CD4-positive, CD25-positive, alpha-beta regulatory T cell (primary cell): ENCODE measurements at places on chromosomes 6 and 20.

- DNase-seq, result no peak
These were observed 233.4 kb upstream of the ID4 start for GRCh38 chr6:19603721-19604120.

DNA sequence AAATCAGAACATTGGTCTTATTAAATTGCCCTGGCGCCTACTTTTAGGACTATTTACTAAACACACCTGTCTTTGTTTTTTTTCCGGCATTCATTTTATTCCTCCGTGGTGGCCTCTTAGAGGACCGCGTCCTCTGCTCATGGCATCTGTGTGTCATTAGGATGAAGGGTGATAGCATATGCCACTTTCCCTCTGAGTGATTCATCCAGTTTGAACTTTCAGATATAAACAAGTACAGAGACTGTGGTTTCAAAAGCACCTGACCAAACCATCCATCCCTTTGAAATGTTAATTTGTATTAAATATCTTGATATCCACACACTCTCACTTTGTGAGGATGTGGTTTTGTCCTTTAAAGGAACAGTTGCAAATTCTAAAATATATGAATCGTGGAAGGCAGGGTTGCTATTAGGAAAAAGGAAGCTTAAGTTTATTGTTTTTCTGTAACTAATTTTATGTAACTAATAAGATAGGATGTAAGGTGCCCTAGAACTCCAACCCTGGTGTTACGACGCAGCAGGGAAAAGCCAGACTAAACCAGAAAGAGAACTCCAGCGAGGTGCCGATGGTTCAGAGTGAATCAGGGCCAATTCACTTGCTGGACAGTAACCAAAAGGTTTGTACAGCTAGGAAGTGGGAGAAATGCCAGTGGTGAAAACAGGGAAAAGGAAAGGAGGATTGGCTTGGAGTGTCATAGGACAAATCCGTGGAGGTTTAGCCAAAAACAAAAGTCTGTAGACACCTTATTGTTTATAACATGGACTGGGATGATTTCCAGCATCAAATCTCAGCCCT, 98.7 kb downstream of the SHLD1 start:
- peak; percentile 25 for DNase-seq

DNA sequence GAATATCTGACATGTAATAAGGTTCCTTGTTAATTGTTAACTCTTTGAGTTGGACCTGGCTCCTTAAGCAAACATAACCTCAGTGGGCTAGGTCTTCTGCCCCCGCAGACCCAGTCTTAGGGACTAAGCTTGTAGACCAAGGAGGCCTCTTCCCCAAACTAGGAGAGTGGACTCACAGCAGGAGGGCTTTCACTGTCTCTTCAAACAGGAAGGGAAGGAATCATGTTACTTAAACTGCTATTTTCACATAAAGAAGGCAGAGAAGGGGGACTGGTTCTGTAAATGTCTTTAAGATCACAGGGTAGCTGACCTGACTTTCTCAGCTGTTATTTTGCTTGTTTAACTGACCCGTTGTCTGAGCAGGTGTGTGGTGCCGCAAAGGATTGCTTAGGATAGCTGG, 34.9 kb upstream of the PRDM1 start:
- DNase-seq, result no peak

DNA sequence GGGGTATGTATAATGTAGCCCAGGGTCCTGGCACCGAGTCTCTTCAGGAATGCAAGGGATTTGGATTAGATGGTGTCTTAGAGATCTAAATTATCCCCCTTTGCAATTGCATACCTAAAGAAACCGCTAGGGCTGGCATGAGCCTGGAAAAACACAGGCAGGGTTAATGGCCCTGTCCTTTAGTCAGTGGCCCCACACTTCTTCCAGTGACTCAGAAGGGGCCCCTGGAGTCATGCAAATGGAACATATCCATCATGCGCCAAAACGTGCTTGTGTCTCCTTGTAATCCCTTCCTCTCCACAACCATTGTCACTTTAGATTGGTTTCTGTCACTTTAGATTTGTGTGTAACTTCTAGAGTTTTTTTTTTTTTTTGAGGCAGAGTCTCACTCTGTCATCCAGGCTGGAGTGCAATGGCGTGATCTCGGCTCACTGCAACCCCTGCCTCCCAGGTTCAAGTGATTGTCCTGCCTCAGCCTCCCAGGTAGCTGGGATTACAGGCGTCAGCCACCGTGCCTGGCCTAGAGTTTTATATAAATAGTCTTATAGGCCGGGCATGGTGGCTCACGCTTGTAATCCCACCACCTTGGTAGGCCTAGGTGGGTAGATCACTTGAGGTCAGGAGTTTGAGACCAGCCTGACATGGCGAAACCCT, 8.7 kb upstream of the MYBL2 start:
- no peak for DNase-seq

DNA sequence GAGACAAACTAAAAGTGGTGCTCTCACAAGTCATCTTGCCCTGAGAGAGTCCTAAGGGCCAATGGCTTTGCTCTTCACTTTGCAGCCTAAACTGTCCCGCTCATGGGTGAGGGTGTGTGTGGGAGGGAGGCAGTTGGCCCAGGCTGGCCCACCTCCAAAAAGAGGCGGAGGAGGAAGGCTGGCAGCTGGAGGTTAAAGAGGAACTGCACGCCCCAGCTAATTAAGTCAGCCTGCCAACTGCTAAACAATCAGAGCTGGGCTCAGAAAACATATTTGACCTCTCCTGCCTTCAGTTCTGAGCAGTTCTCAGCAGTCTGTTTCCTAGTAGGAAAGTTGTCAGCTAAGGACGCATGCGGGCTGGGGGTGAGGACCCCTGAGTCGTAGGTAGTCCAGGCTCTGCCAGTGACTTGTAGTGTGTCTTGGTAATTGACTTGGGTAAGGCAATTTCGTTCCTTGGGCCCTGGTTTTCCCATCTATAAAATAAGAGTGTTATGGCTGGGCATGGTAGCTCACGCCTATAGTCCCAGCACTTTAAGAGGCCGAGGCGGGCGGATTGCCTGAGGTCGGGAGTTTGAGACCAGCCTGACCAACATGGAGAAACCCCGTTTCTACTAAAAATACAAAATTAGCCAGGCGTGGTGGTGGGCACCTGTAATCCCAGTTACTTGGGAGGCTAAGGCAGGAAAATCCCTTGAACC, 17.0 kb downstream of the GSS start:
- no peak for DNase-seq

DNA sequence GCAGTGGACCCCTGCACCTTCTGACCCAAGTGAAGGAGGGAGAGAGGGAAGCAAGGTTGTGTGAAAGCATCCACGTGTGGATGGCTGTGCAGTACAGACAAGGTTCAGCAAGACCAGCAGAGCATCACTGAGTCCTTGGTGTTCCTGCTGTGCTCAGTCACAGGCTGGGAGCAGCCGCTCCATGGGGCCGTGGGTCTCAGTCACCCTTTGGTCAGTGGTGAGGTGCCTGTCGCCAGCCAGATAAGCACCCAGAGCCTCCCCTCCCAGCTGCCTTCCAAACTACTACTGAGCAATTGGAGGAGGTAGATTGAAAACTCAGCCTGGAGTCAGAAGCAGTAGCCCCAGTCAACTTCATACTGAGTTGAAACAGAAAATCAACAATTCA, 218.9 kb downstream of the SLC24A3 start:
- DNase-seq, result no peak

DNA sequence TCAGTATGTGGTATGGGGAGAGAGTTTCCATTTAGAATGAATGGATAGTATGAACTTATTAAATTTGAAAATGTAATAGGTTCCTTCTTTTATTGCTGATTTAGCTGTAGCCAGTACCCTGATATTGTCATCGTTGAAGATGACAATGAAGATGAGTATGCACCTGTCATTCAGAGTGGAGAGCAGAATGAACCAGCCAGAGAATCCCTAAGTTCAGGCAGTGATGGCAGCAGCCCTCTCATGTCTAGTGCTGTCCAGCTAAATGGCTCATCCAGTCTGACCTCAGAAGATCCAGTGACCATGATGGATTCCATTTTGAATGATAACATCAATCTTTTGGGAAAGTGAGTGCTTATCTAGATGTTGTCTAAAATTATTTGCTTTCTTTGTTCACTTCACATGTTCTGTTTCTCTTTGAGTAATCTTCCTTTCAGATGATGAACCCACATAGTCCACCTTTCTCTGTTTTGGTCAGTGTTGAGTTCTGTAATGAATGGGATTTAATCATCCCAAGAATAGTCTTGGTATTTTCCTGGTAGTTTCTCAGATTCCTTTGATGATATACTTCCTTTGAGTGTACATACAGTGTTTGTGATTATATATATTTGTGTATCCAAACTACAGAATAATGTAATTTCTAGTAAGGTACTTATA, 23.3 kb downstream of the HSF2 start:
- no peak for DNase-seq

DNA sequence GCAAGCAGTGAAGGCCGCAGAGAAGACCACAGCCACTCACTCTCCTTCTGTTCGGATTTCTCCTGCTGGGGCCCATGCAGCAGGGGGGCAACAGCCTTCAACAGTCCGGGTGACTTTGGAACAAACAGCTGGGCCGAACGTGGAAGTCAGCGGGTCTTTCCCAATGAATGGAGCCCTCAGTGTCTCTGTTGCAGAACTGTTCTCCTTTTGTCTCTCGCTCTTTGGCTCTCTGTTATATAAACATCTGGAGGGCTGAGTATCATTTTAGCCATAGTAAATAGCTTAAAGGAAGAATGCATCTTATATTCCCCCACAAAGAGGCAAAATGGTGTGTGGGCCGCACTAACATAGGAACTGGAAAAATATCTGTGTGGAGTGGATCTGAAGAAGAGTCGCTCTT, 136.7 kb upstream of the RALGAPA2 start:
- DNase-seq, result no peak

DNA sequence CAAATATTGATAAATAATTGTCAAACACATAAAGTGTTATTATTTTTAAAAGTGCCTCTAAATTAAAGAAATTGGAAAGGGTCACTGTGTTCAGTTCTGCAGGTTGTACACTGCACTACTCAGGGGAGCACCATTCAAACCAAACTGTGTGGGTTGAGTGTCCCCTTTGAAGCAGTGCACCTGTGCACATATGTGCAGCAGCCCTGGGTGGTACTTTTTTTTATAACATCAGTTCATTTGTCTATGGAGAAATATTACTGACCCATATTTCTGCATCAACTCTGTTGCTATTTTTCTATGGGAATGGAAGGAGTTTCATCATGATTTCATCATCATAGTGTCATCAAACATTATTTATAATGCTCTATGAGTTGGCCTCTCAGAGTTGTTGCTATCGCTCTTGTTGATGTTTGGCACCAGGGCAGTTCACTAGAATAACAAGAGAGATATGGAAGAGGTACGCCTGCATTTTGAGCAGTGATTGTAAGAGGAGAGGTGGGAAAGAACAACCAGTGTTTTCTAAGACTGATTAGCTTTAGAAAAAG, 457.6 kb downstream of the TFAP2A start:
- DNase-seq, result no peak

DNA sequence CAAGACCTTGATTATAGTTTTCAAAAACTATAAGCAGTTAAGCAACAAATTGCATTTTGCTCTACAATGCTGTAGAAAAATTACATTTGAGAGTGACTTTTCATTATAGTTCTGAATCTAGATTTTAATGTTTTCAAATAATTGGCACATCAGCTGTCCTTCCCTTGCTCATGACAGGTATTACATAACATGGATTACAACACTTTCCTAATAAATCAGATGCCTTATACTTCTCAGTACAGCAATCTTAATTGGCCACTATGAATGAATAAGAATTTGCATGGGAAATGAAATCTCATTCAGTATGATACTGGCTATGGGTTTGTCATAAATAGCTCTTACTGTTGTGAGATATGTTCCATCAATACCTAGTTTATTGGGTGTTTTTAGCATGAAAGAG, 29.9 kb downstream of the HSF2 start:
- no peak for DNase-seq

DNA sequence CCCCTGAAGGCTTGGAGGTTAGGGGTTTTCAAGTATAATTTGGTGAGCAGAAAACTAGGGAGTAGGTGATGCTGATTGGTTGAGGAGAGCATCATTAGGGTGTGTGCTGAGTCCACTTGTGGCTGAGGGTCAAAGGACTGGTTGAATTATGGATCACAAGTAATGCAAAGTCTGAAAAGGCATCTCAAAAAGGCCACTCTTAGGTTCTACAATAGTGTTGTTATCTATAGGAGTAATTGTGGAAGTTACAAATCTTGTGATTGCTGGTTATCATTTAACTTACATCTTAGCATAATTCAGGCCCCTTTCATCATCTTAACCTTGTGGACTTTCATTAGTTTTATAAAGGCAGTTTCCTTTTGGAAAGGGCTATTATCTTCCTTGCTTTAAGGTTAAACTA, 60.8 kb downstream of the UBR2 start:
- DNase-seq, result no peak

DNA sequence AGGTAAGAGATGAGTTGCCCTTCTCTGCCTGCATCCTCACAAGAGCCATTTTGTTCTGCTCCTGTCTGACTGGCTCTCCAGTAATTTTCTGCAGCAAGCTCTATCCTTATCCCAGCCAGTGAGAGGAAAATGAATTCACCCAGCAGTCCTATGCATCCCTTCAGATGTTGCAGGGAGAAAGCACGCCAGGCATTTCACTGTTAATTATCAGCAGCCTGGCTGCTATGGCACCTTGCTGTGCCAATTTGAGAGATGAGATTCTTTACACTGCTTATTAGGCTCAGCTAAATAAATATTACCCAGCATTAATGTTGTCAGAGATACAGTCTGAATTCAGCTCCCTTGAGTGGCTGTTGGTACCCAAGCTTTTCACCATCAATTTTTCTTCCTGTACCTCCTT, 61.1 kb upstream of the SNAP25 start:
- no peak for DNase-seq

- DNase-seq, result peak; percentile 7
These were observed 43.4 kb downstream of the RALY start for GRCh38 chr20:34037121-34037520.

DNA sequence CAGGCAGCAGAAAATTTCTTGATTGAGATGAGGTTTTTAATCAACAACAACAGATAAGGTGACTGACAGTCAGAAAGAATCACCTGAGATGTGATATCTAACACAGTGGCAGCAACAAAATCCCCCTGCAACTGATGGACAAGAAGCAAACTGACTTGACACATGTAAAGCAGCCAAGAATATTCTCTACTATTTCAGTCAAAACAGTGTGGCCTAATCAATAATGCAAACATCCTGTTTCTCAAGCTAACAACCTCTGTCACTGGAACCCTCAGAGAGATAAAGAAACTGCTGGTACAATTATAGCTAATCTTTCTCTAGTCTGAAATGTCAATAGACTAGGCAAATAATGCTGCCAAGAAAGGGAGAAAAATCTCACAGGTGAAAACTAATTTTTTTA, 4.6 kb upstream of the CGA start:
- no peak for DNase-seq

- no peak for DNase-seq
These were observed 285.6 kb downstream of the ZNF217 start for GRCh38 chr20:53307964-53308597.

DNA sequence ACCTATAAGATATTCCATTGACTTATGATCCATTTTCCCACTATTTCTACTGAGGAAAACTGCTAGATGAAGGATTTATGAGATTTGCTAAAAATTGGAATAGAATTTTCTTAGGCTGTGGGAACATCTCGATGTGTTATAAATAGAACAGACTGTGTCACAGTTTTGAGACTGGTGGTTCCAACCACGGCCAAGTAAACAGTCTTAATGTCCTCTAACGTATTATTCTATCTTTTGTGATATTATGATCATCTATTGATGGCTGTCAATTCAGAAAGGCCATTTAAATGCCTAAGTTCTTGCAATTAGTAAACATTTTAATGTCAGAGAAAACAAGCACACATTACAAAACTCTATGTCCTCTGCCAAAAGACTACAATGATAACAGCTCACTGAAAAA, 71.5 kb upstream of the PLN start:
- no peak for DNase-seq
